CD8-positive, alpha-beta memory T cell (primary cell): ENCODE measurements at places on chromosomes 2 and 18. TPM values are rescaled to one million over a fixed set of nuclear protein-coding genes. Genes with fewer than 3 reads are reported as not detected.

Gene ACVR1C
- total RNA-seq = 0.61 TPM

Gene CCDC85A
- not detected for total RNA-seq

GRCh38 chr2:205868053-205868452 lies 185.8 kb downstream of the NRP2 start:
- H3K27me3 ChIP-seq = no peaks in the 10 kb centered on the region
- H3K4me1 ChIP-seq = no peaks in the 10 kb centered on the region
- H3K4me3 ChIP-seq = no peak overlapping the region
- H3K27ac ChIP-seq = no peak overlapping the region

DNA sequence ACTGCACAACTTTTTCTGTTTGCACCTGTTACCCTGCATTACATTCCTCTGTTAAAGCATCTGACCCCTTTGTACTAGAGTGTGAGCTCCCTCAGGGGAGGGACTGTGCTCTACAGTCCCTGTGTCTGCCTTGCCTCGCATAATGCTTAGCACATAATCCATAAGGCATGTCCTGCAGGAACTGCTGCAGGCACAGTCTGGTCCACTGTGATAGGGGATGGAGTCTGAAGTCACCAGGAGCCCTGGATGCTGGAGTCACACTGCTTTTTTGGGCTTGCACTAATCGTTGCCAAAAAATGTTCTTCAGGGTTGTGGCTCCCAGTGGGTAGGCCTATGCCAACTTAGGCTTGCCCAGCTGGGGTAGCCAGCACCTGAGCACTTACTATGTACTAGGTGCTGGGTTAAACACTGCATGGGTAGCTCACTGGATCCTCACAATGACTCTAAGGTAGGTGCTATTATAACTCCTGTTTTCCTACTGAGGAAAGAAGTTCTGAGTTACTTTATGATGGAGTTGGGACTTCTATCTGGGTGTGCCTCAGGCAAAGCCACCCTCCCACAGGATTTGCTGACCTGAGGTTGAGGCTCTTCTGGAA lies 33.3 kb downstream of the COPS7B start:
- H3K36me3 ChIP-seq = no peaks in the 10 kb centered on the region
- DNase-seq = no peak
- no peaks in the 10 kb centered on the region for H3K27me3 ChIP-seq
- H3K4me1 ChIP-seq = no peaks in the 10 kb centered on the region
- H3K27ac ChIP-seq = no peak overlapping the region
- no peak overlapping the region for H3K4me3 ChIP-seq

DNA sequence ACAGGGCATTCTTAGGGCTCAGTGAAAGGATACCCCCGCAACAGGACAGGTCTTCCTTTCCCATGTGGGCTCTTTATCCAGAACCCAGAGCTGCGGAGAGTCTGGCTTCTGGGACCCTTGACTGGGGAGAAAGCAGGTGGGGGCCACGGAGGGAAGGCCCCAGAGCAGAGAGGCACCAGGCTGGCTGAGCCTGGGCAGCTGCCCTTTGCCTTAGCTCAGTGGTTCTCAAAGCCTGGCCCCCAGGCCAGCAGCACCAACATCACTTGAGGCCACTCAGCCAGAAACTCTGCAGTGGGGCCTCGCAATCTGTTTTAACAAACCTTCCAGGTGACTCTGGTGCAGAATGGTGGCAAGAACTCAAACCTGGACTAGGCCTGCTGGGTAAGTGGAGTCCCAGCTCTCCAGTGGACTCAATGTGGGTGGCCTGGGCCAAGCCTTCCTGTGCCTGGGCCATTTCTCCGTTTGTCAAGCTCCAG lies 1.6 kb upstream of the TMEM37 start:
- no peak overlapping the region for H3K4me3 ChIP-seq
- H3K27me3 ChIP-seq = peaks cover 15% of the 10 kb centered on the region
- no peaks in the 10 kb centered on the region for H3K36me3 ChIP-seq
- H3K4me1 ChIP-seq = no peaks in the 10 kb centered on the region

- no peak overlapping the region for H3K4me3 ChIP-seq
- H3K36me3 ChIP-seq = no peaks in the 10 kb centered on the region
- no peaks in the 10 kb centered on the region for H3K27me3 ChIP-seq
- no peak overlapping the region for H3K27ac ChIP-seq
- DNase-seq = no peak
Observed at GRCh38 chr2:124542932-124543640, 518.0 kb downstream of the CNTNAP5 start.

Gene CDH19
- total RNA-seq = not detected

DNA sequence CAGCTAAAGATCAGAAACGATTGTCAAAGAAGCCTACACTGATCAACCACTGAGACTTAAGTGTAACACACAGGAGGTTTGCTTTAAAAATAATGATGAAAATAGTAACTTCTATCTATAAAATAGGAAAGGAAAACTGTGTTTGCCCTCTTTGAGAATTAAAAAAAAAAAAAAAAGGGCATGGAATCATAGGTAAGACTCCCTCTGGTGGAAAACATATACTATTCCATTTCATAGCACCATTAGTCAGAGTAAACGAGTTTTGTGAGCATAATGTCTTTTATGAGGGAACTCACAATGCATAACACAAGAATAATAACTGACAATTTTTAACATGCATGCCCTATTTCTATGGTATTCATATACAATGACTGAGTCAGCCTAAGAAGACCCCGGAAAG lies 36.3 kb downstream of the SLC35F5 start:
- no peak overlapping the region for H3K4me3 ChIP-seq
- no peak for DNase-seq
- H3K4me1 ChIP-seq = no peaks in the 10 kb centered on the region
- no peak overlapping the region for H3K27ac ChIP-seq
- H3K36me3 ChIP-seq = no peaks in the 10 kb centered on the region
- H3K27me3 ChIP-seq = no peaks in the 10 kb centered on the region

DNA sequence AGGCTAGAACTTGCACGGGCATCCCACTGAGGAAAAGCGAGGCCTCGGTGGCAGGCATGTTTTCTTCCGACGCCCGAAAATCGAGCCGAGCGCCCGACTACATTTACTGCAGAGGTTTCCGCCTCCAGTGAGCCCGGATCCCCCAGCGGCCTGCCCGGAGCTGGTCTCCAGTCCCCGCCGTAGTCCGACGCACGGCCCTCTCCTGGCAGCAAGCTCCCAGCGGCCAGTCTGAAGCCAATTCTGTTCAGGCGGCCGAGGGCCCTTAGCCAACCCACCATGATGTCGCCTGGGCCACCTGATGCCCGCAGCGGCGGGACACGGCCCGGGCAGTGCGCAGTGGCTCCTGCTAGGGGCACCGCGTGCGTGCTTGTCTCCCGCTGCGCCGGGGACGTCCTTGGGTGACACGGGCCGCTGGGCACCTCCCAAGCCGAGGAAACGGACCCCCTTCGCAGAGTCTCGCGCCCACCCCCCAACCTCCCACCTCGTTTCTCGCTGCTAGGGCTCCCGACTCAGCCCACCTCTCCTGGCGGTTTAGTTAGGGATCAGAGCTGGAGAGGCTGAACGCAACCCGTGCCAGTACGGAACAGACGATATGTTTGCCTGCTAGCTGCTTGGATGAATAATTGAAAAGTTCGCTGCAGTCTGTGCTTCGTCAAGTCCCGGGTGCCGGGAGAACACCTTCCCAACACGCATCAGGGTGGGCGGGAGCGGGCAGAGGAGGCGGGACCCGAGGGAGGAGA lies 5.3 kb downstream of the ONECUT2 start:
- H3K27me3 ChIP-seq = peaks cover 44% of the 10 kb centered on the region
- no peaks in the 10 kb centered on the region for H3K36me3 ChIP-seq
- peaks cover 7% of the 10 kb centered on the region for H3K4me1 ChIP-seq
- H3K4me3 ChIP-seq = no peak overlapping the region
- DNase-seq = no peak

GRCh38 chr2:229869226-229869625 lies 52.6 kb downstream of the TRIP12 start:
- no peak overlapping the region for H3K4me3 ChIP-seq
- no peak overlapping the region for H3K27ac ChIP-seq
- H3K4me1 ChIP-seq = peaks cover 34% of the 10 kb centered on the region
- no peaks in the 10 kb centered on the region for H3K36me3 ChIP-seq
- DNase-seq = no peak

GRCh38 chr2:55151733-55152433 lies 80.2 kb downstream of the CLHC1 start:
- no peak overlapping the region for H3K27ac ChIP-seq
- no peaks in the 10 kb centered on the region for H3K4me1 ChIP-seq
- DNase-seq = no peak
- no peaks in the 10 kb centered on the region for H3K36me3 ChIP-seq

Gene MAP3K2
- 55.9 TPM for total RNA-seq

Gene AFF3
- 0.53 TPM for total RNA-seq

Gene SH2D6
- total RNA-seq = 0.63 TPM

DNA sequence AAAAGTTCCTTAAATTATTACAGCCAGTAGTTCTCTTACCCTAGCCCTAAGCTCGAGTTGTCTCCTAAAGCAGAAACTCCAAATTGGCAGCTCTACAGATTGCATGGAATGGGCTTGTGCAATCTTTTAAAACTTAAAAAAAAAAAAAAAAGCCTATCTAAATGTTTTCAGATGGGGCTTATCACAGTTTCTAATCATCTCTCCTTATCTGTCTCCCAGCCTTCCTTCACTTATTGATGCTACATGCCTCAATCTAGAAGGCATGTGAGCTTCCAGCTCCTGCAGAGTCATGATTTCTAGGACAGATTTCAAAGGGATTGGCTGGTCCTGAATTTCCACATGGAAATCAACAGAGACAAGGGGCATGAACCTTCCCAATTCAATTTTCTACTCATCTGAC lies 33.1 kb upstream of the PELI1 start:
- H3K27me3 ChIP-seq = no peaks in the 10 kb centered on the region
- no peak overlapping the region for H3K4me3 ChIP-seq
- H3K4me1 ChIP-seq = no peaks in the 10 kb centered on the region
- no peaks in the 10 kb centered on the region for H3K36me3 ChIP-seq
- H3K27ac ChIP-seq = no peak overlapping the region
